Stimulated activated CD4-positive, alpha-beta T cell treated with anti-CD3 and anti-CD28 coated beads, Interleukin-1b, Interleukin-23, amount 100 ng/mL, for 4 hours (primary cell): ENCODE measurements at places on chromosomes 7 and 10.

- no peak for DNase-seq
These were observed 206.5 kb downstream of the USP6NL start for GRCh38 chr10:11404901-11405300.

DNA sequence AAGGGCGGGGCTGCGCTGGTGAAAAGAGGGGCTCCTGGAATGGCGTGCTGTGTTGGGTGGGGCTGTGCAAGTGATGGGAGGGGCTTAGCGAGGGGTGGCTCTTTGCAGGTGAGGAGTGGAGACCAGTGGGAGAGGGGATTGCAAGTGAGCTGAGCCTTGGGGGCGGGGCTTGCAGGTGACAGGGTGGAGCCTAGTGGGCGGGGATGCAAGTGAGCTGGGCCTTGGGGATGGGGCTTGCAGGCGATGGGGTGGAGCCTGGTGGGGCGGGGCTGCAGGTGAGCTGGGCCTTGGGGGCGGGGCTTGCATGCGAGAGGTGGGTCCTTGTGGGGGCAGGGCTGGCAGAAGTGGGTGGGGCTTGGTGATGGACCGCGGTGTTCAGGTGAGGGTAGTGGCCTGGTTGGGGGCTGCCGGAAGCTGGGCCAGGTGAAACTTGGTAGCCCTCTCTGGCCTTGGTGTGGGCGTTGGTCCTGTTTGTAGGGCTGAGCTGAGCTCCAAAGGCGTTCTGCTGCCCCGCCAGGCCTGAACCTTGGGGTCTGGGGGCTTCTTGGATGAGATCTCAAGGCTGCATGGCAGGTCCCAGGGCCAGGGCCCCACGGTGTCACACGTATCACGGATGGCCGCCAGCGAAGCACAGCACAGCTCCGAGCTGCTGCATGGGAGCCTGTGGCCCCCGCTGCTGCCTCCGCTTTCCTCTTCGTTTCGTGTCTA, 743 bp upstream of the PITRM1 start:
- peak; percentile 50 for DNase-seq

DNA sequence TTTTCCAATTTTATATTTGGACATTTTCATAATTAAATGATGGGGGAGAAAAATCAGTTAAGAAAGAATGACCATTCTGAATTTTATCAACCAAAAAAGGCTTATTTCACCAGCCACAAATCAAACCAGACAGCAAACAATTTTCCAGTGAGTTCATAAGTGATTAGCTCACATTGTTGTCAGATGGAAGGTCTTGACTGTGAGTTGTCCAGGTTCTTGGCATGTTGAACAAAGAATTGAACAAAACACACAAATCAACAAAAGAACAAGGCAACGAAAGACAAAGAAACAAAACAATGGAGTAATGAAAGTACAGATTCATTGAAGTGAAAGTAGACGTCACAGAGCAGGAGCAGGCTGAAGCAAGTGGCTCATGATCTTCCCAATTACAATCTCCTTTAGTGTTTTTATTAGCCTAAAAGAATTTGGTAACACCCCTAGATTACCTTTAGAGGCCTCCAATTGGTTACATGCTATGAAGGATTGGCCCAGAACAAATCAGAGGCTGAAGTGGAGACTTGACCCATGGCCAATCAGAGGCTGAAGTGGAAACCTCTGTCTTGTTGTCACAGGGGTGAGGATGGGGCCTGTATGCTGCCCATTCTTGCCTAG, 248.7 kb downstream of the NEBL start:
- no peak for DNase-seq

DNA sequence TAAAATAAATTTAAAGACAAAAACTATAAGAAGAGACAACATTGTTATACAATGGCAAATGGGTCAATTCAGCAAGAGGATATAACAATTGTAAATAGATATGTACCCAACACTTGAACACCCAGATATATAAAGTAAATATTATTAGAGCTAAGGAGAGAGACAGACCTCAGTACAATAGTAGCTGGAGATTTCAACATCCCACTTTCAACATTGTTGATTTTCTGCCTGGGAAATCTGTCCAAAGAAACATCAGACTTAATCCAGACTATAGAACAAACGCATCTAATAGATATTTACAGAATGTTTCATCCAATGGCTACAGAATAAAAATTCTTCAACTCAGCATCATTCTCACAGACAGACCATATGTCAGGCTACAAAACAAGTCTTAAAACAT, 256.1 kb downstream of the GRM8 start:
- DNase-seq: no peak

DNA sequence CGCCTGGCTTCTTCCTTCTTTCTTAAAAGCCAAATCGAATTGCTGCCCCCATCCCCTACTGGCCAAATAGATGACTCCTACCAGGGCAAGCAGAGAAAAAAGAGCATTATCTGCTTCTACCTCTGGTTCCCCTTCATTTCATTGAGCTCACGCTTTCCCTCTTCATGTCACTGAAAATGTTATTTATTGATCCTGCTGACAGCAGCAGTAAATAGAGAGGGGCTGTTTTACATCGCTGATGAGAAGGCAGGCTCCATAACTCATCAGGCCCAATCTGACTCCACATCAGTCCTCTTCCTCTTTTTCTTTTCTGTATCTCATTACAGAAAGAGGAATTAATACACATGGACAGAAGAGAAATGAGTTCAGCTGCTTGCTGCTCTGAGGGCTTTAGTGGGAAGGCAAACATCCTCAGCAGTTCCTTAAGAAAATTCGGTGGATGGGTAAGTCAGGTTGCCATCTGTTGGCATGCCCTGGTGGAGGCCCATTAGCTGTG, 904.1 kb downstream of the KCNMA1 start:
- no peak for DNase-seq

DNA sequence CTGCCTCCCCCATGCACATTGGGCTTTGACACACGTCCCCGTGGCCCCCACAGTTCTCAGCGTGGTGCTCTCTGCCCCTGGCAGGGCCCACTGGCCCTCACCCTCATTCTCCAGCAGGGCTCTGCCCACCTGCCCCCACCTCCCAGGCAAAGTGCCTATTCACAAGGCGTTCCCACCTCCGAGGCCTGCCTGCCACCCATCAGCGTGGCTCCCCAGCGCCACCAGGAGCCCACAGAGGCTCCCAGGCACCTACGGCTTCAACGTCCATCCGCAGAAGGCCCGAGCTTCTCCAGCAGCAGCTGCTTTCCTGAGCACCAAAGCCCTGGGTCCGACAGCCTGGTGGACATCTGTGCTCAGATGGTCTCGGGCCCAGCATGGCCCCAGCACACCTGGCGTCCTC, 211.8 kb upstream of the PPP2R2D start:
- no peak for DNase-seq

GRCh38 chr7:3790803-3791202, 489.8 kb downstream of the SDK1 start:
- DNase-seq: no peak

DNA sequence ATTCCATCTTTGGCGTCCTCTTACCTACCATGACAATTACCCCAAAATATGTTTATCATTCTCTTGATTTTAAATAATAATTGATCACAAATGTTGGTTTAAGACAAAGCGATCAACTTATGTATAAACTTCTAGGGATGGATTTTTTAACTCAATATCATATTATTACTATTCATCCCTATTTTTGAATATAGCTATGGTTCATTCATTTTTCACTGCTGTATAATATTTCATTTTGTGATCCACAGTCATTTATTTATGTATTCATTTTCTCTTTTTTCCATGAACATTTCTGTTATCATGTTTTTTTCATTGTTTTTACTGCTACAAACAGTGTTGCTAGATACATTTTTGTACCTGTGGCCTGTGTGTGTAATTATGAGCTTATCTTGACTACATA, 61.3 kb upstream of the MET start:
- no peak for DNase-seq

DNA sequence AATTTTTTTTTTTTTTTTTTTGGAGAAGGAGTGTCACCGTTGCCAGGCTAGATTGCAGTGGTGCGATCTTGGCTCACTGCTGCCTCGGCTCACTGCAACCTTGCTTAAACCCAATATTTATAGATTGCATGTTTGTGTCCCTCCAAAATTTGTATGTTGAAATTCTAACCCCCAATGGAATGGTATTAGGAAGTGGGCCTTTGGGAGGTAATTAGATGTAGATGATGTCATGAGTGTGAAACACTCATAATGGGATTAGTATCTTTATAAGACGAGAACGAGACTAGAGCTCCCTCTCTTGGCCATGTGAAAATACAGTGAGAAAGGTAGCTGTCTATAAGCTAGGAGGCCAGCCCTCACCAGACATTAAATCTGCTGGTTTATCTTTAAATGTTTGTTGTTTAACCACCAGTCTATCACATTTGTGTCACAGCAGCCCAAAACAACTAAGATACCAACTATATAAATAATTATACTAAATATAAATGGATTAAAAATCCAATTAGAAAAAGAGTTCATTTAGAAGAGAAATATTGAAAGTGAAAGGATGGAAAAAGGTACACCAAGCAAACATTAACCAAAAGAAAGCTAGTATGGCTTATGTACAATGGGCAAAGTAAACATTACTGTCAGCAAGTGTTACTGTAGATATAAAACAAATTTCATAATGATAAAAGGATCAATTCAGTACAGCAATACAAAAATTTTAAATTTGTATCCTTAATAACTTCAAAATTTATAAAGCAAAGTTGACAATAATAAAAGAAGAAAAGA, 9.3 kb downstream of the TCAF1 start:
- no peak for DNase-seq

- DNase-seq: no peak
These were observed 14.2 kb upstream of the PRKAR1B start for GRCh38 chr7:741191-741671.

GRCh38 chr7:28813243-28813962, 144.7 kb downstream of the TRIL start:
- DNase-seq: no peak

DNA sequence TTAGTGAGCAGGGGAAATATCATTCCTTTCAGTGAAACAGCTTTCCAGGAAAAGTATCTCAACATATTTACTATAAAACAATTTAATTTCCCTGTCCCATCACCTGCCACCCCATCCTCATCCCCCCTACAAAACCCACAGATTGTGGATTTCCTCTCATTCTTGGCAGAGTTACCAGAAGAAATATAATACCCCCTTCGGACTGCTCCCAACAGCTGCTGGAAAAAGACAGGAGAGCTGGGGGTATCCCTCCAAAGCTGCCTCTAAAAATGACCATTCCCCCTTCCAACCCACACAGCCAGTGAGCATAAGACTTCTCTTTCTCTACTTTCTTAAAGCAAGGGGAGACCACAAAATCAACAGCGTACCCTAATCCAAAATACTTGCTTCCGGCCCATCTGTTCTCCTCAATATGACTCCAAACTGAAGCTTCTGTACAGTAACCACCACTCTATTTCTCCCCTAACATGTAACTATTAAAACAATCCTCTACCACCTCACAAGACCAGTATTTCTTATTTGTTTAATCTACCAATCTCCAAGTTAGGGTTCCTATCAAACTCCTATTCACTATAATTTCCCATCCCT, 7.8 kb downstream of the FBXW4 start:
- no peak for DNase-seq

GRCh38 chr7:4659551-4660286, 22.4 kb upstream of the FOXK1 start:
- DNase-seq: no peak

DNA sequence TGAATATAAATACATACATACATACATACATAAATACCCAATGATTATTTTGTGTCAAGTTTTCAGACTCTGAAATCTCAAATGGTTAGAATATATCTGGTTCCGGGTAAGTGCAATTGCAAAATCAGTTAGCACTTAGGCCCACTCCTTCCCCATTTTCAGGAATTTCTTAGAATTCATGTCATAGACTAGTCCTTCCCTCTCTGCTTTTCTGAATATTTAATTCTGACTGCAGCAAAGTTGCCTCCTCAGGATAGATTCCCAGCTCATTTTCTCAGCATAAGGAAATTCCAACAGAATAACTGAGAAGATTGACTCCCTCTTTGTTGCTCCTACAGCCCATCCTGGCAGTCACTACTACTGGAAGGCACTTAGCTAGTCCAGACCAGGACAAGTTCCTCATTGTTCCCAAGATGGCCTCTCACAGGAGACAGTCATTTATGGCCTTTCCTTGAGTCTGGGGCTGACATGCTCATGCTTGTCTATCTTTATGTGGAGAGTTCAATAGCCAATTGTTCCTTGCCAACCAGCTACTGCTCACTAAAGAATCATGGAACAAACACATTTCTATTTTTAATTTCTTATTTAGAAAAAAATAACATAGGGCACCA, 142.9 kb upstream of the ITGB1 start:
- DNase-seq: no peak
